ENCODE measurements at places on chromosomes 5 and 9.
A peak's percentile ranks its signal among the peaks of the same experiment; 100 is the strongest.

- DNase-seq: peak; percentile 71
These were observed 393 bp downstream of the SH3GLB2 start for GRCh38 chr9:129027685-129028191.

DNA sequence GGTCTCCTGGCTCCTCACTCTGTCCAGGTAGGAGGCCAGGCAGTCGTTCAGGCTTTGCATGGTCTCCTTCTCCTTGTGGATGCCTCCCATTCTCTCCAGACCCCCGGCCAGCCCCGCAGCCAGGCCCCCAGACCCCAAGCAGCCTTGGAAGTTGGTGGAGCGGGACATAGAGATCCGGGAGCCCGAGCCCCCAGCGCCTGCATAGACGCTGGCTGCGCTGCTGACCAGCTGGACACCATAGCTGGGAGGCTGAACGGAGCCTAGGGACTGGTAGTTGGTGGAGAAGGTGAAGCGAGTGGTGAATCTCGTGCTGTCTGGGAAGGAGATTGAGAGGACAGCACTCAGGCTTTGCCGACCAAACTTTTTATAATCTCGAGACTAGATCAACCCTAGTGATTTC lies 35.9 kb downstream of the FOXI1 start:
- no peak for DNase-seq

GRCh38 chr5:29794141-29794787 lies 1399.2 kb upstream of the CDH6 start:
- no peak for DNase-seq

GRCh38 chr9:83477571-83477970 lies 60.6 kb downstream of the FRMD3 start:
- no peak for DNase-seq

GRCh38 chr9:131405428-131405827 lies 11.5 kb downstream of the PRRC2B start:
- DNase-seq: peak; percentile 96

DNA sequence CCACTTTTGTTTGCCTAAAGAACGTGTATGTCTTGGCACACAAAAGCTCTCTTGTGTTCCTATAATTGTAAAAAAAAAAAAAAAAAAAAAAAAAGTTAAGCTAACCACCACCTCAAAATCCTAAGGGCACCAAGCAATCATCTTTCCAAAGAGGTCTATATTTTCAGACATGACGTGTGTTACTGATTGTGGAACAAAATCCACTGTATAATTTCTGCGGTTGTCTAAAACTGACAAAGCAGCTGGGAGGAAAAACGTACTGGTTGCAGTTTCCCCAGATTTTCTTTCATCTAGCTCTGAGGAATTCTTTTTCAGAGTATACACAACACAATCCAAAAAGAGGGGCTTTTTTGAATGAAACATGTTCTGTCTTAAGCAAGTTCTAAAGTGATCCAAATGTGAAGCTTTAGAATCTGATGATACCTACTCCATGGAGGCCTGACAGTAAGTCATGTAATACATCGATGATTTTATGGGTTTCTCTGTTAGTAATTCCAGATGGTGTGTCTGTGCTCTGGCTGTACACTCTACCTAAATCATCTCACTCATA lies 375.6 kb upstream of the NUDT12 start:
- no peak for DNase-seq

DNA sequence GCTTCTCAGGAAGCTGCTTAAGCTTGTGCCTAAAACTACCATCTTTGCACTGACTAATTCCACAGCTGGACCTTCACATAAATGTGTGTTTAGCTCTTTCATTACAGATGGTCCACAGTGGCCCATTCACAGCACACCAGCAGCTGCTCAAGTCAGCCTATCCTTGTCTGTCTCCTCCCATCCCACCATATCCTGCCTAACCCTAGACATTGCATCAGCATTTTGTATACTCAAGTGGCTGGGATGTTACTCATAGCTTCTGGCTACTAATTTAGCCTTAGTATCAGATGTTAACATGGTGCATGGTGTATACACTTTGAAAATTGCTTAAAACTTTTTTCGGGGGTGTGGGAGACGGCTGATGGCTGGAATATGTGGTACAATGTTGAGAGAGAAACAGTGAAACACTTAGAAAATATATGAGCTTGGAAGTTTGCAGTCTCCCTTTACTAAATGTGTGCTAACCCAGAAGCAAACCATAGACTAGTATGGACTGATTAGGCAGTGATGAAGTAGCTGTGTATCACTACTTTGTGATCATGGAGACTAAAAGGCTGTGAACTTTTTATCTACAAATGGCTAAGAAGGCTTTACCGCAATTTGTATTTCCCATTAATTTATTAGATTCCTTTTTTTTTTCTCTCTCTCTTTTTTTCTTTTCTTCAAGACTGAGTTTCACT lies 83.1 kb downstream of the JMY start:
- DNase-seq: no peak

GRCh38 chr5:141740885-141741284 lies 58.9 kb upstream of the ARAP3 start:
- no peak for DNase-seq

GRCh38 chr9:91502913-91503672 lies 79.5 kb upstream of the NFIL3 start:
- DNase-seq: no peak

GRCh38 chr5:171790408-171790807 lies 4.8 kb downstream of the SMIM23 start:
- DNase-seq: no peak

- DNase-seq: peak; percentile 51
These were observed 1.3 kb downstream of the FGF10 start for GRCh38 chr5:44387921-44388320.

DNA sequence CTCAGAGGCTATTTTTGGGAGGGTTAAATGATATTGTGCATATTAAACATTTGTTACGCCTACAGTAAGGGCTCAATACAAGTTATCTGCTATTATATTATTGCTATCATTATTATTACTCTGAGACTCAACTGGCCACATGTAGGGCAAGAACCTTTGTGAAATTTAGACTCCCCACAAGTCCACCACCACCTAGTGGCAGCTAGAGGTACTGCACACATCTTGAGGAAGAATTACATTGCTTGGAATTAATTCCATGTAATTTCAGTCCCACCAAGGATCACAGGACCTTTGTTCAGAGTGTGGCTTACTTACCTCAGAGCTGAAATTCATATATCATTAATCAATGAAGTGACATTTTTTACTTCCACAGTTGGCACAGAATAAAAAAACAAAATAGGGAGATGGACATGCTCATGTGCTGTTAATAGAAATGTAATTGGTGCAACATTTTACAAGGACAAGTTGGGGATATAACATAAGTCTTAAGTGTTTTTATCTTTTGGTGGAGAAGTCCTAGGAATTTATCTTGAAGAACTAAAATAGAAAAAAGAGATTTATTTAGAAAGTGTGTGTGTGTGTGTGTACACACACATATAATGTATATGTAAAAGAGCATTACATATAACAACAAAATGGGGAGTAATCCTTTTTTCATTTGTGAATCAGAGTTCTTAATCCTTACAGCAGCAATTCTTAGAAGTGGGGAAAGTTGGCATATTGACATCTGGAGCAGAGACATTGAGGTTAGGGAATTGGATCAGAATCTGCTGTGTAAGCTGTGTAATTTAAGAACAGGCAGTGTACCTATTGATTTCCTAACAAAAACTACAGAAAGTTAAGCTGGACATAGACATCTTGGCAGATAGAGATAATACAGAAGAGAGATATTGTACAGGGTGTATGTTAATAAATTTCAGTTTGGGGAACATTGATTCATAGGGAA lies 11.2 kb downstream of the MSANTD3 start:
- peak; percentile 90 for DNase-seq

DNA sequence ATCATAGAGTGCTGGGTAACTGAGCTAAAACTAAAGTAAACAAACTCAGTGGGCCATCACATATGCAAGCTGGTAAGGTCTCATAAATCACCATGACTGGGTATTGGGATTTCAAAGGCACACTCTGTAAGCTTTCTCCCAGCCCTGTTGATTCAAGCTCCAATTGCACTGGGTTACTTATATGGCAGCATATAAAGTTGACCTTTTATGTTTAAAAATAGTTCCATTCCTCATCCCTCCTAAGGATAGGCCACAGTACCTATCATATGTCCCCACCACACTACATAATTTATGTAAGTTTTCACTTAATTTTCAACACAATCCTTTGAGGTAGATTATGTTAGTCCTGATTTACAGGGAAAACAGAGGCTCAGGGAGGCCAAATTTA lies 438.4 kb downstream of the RAB3C start:
- DNase-seq: no peak

DNA sequence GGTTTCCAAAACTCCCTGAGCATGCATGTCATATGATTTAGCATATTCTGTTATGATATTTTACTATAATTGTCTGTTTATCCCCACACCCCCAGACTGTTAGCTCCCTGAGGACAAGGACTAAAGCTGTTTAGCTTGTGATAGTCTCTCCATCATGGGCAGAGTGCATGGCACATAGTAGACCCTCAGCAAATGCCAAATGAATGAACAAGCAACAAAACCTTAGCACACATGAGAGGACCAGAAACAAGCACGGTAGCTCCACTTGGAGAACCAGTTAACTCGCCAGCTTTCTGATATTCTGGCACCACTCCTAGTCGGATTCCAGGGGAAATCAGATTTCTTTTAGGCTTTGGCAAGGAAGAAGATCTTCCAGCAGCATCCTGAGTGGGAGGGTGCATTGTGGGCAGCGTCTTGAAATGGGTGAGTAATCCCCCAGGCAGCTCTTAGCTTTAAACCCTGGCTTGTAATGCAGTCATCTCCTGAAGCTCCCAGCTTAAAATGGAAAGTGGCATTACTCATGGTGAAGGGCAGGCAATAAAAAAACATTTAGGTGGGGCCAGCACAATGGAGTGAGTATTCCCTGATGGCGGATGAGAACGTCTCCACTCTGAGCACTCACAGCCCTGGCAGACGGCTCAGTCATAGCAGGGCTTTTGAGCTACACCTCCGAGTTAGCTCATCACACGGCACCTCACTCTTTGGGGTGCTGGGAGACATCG lies 41.1 kb downstream of the FGF1 start:
- DNase-seq: no peak

DNA sequence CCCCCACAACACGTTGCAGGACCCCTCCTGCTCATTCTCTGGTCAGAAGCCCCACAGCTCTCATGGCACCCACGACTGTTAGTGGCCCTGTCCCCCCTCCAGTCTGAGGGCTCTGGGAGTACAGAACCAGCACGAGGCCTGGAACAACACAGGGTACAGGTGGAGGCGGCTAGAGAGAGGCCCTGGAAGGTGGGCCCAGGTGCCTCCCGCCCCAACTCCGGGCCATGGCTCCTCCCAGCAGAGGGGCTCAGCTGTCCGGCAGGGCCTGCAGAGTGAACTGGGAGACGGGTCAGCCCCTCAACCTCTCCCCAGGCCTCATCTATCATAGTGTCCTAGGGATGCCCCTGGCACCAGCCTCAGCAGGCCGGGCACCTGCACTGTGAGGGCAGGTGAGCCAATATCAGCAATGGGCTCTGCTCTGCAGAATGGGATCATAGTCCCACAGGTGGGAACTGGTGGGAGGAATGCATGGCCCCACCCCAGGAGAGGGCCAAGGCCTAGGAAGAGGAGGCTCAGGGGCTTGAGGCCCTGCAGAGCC lies 58.6 kb downstream of the BARX1 start:
- DNase-seq: no peak

DNA sequence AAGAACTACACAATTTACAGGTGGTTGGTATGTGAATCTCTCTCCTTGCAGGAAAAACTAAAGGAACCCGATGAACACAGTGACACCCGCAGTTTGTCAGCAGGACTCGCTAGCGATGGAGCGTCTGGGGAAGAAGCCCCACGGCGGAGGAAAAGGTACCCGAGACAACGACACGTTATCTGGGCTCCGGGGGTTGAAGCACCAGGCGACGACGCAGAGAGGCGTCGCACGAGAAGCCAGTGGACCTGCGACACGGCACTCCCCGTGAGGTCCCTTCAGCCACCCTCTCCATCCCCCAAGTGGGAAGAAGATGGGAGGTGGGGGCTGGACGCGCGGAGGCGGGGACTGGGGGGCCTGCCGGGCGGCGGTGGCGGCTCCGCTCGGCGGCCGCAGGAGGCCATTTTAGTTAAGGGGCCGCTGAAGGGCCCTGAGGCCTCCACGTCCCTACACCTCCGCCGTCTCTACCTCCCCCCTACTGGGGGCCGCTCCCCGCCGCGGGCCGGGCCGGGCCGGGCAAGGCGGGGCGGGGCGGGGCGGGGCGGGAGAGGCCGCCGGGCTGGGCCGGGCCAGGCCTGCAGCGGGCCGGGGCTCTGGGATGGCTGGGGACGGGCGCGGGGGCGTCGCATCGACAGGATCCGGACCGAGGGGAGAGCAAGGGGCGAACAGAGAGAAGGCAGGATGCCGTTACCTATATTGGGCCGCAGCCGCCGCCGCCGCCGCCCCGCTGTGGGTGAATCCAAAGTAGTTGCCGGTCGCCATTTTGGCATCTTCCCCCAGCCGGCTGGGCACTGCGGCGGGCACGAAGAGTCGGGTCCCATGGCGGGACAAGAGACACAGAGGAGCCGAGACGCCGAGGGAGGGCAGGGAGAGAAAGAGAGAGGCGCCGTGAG lies 754 bp downstream of the ZFR start:
- peak; percentile 74 for DNase-seq

- no peak for DNase-seq
These were observed 44.5 kb downstream of the IPO11 start for GRCh38 chr5:62457071-62457470.

GRCh38 chr5:66517351-66517750 lies 78.8 kb upstream of the MAST4 start:
- DNase-seq: no peak

GRCh38 chr9:129712634-129713401 lies 40.0 kb downstream of the PTGES start:
- no peak for DNase-seq

GRCh38 chr9:92147030-92147851 lies 32.0 kb upstream of the SPTLC1 start:
- peak; percentile 66 for DNase-seq

DNA sequence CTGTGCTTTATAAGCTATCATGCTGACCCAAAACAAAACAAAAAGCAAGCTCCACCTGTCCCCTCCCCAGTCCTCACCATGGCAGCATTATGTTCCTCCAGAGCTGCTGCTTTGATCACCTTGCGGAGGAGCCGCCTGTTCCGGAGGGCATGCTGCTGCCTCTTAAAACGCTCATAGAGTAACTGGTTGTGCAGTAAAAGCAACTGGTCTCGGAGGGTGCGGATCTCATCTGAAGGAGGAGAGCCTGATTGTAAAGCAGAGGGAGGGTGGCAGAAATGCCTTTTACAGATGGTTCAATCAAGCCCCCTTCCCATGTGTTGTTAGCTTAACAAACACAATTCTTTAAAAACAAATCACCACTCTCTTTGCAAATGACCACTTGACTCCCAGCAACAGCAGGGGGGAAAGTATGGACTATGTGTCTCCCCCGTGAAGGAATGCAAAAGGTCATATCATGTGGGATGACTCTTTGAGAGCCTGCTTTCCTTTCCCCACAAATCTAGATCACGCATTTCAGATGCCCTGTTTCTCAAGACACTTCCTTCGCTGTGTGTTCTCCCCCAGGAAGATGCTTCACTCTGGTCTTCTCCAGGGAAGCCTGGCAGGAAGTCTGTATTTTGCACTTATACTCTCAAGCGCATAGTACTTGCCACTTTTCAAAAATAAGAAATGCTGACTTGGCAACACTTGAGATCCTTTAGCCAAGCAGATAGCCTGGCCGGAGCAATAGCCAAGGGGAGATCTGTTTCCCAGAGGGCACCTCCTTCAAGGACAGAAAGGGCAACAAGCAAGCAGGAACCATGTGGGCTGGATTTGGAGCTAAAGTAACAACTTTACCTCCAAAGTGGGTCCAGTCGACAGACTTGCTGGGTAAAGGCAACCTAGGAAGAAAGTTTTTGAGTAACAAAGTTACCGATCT lies 25.1 kb downstream of the SPACA9 start:
- DNase-seq: peak; percentile 43

All from GM23338 (cell line).